ENCODE measurements at places on chromosomes 5 and 9.

- no peak for DNase-seq
These were observed 10.0 kb upstream of the ZNF131 start for GRCh38 chr5:43110606-43111170.

GRCh38 chr9:25119041-25119440 lies 559.2 kb downstream of the TUSC1 start:
- no peak for DNase-seq

GRCh38 chr5:77663090-77663863 lies 24.8 kb upstream of the OTP start:
- DNase-seq = no peak

- no peak for DNase-seq
These were observed 141.3 kb upstream of the EPB41L4A start for GRCh38 chr5:112560371-112560770.

DNA sequence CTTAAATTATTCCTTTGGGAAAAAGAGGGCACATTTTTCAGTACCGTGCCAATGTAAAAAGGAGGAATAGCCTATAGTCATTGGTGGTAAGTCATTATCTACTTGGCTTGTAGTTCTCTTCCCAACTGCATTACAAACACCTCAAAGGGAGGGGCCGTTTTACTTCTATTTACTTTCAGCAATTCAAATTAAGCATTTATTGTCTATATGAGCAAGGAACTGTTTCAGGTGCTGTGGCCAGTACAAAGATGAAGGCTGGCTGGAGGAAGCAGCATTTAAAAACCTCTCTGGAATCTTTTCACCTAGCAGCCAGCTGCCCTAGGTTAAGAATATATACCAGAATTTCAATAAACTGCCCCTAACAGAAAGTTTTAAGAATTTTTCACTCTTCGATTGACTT lies 48.9 kb downstream of the SEMA6A start:
- no peak for DNase-seq

DNA sequence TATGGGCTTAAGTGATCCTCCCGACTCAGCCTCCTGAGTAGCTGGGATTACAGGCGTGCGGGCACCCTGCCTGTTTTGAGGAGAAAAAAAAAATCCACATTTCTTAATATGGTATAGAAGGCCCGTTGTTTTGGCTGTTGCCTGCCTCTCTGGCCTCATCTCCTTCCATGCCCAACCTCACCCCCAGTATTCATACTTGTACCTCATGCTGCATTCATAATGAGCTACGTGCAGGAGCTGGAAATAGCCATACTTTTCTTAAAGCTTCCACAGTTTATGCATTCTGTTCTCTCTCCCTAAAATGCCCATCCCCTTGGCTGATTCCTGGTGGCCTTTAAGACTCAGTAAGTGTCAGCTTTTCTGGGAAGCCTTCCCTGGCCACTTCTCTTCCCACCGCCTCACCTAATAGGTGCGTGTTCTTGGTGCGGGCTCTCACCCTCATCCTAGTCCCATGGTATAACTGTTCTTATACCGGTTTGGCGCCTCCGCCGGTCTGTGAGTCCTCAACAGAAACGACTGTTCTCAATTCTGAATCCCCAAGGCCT lies 2.1 kb upstream of the TPM2 start:
- DNase-seq = no peak

- no peak for DNase-seq
These were observed 162.7 kb downstream of the C9orf50 start for GRCh38 chr9:129458155-129458661.

DNA sequence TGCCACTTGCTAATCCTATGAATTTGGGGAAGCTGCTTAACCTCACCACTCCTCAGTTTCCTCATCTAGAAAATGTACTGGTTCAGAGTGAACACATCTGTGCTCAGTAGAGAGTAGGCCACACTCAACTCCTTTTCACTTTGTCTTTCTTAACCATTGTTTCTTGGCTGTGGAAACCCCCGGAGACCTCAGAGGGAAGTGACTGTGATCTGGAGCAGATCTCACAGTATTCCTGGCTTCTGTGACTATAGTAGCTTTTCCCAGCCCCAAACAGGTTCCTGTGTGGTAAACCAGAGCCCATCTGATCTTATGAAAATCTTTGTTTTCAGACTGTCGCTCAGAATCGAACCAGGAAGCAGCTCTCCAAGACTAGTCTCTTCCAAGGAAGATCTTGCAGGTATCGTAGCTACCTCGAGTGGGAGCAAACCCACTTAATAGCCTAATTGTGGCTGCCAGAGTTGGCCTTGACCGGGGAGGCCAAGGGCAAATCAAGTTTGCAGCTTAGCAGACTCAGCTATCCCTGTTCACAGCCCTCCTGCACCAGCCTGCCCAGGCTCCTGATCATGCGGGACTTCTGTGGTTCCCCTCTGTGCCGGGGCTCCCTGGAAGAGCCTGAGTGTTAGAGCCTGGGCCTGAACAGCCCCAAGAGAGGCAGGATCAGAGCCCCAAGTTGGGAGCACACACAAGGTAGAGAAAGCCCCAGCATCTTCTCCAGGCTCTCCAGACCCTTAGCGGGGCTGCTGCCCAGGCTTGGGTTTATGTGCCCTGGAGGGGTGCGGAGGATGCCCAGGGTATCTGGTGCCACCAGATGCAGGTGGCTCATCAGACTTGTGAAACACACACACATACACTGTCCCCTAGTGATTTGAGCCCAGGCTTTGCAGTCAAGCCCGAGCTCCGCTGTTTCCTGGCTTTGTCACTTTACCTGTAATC lies 52.2 kb upstream of the ANGPTL2 start:
- no peak for DNase-seq

DNA sequence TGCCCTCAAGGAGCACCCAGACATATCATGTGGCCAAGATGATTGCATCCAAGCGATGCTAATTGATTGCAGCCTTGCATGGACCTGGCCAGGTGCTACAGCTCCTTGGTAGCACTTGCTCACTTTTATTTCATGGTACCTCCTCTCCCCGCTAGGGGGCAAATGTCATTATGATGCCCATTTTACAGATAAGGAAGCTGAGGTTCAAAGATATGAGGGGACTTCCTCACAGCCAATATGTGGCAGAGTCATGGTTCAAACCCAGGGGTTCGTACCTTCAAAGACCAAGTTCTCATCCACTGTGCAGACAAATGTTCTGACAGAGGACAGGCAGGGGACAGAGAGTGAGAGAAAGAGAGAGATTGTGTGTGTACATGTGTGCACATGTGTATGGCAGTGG lies 21.9 kb upstream of the KCNMB1 start:
- no peak for DNase-seq

DNA sequence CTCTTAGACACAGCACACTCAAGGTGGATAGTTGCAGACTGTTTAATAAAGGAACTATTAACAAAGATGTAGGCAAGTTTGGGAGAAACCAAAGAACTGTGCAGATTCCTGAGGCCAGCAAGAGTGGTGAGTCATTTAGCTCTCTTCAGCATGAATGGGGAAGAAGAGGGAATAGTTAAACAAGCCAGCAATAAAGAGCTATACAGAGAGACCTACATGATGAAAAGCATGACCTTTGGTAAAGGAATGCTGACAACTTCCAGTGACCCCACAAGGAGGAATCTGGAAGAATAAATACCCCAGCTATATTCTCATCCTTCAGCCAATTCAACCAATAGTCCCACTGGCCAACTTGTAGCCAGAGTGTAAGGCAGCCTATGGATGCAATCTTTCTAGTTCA lies 706.0 kb upstream of the GRAMD2B start:
- peak; percentile 84 for DNase-seq

- DNase-seq = no peak
These were observed 41.6 kb upstream of the LCP2 start for GRCh38 chr5:170338933-170339779.

DNA sequence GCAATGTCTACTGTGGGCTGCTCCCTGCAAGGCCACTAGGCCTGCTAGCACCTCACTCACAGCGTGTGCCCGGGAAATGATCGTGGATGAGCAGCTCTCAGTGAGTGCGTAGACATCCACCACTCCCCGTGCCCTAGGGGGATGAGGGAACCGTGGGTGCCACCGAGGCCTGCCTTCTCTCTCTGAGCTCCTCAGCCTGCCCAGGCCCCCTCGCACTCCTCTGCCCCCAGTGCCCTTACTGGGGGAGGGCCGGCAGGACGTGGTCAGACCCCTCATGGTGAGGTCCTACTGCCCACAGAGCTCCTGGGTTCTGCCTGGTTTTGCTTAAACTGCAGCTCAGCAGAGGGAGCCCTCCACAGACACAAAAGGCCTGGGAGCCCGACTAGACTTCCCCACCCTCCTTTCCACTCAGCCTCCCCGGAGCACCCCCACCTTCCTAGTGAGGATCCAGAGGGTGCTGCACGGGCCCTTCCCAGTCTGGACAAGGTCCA lies 220.0 kb downstream of the CACNA1B start:
- no peak for DNase-seq

DNA sequence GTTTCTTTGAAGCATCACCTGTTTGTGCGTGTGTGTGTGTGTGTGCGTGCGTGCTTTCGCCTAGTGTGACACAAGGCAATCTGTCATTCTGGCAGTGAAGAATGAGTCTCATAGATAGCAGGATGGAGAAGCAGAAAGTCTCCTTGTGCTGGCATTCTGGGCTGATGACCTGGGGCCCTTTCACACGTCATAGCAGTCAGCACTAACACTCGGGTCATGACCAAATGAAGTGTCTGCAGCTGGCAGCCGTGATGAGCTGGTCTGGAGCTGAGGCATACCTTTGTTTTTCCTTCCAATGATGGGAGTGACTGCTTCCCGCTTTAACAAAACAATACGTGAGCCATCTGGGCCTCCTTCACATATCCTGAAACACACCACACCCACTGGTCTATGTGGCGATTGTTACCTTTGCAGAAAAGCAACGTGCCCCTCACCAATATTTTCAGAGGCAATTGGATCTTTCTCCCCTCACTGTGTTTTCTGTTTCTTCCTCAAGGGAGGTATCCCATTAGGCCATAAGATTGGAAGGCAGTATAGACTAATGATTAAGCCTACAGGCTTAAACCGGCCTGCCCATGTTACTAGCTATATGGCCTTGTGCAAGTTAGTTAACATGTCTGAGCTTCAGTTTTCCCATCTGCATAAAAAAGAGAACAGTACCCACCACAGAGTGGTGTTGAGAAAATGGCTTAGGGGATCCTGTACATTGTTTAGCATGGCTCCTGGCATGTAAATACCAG lies 88.8 kb downstream of the SREK1 start:
- DNase-seq = no peak

- DNase-seq = no peak
These were observed 49.7 kb downstream of the VAV2 start for GRCh38 chr9:133942206-133942975.

GRCh38 chr9:108761655-108762347 lies 94.0 kb downstream of the ACTL7B start:
- DNase-seq = peak; percentile 38

DNA sequence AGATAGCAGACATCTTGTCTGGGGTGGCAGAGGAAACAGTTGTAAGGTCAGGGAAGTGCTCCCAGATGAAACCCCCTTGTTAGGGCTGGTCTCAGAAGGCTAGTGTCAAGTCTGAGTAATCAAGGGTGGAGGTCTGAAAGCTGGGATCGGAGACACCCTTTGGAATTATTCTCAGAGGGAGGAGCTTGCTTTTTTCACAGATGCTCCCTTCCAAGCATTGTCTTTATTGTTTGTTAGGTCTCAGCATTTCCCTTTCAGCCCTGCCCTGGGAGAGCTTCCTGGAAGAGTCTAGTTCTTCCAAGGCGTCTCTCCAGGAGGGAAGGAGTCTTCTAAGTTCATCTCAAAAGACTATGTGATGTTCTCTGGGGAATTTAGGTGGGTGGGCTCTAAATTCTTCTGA lies 3.2 kb downstream of the TEK start:
- no peak for DNase-seq
